Activated T-helper 2 cell treated with anti-CD3 and anti-CD28 coated beads, Interferon-gamma antibody, Interleukin-2, Interleukin-4, amounts not matched to agents 10 μg/mL and 5 μg/mL and 100 μg/mL, durations not matched to agents 14 hours and 24 hours and 36 hours (primary cell): ENCODE measurements at places on chromosomes 4 and X. TPM values are rescaled to one million over a fixed set of nuclear protein-coding genes. Genes with fewer than 3 reads are reported as not detected.

CT45A5 gene
- not detected in 2 replicates for total RNA-seq

SPARCL1 gene
- not detected in 2 replicates for total RNA-seq

UGT2A1 gene
- total RNA-seq: not detected in 2 replicates

SERTM2 gene
- not detected in 2 replicates for total RNA-seq

CXorf65 gene
- 22.7 and 26.3 TPM in 2 replicates for total RNA-seq

FAM53A gene
- total RNA-seq: 2.7 and 3.3 TPM in 2 replicates

PPEF2 gene
- total RNA-seq: 0.11 TPM in 1 of 2 replicates, not detected in the other

RPS3A gene
- 1,827 and 1,844 TPM in 2 replicates for total RNA-seq

ADGRG4 gene
- total RNA-seq: not detected in 2 replicates

ABRAXAS1 gene
- total RNA-seq: 15.7 and 16.0 TPM in 2 replicates

DOK7 gene
- total RNA-seq: not detected in 2 replicates

COL4A5 gene
- total RNA-seq: not detected in 2 replicates

UCP1 gene
- not detected in 2 replicates for total RNA-seq

CD38 gene
- 75.3 and 87.1 TPM in 2 replicates for total RNA-seq

ATP1B4 gene
- not detected in 2 replicates for total RNA-seq

DNA sequence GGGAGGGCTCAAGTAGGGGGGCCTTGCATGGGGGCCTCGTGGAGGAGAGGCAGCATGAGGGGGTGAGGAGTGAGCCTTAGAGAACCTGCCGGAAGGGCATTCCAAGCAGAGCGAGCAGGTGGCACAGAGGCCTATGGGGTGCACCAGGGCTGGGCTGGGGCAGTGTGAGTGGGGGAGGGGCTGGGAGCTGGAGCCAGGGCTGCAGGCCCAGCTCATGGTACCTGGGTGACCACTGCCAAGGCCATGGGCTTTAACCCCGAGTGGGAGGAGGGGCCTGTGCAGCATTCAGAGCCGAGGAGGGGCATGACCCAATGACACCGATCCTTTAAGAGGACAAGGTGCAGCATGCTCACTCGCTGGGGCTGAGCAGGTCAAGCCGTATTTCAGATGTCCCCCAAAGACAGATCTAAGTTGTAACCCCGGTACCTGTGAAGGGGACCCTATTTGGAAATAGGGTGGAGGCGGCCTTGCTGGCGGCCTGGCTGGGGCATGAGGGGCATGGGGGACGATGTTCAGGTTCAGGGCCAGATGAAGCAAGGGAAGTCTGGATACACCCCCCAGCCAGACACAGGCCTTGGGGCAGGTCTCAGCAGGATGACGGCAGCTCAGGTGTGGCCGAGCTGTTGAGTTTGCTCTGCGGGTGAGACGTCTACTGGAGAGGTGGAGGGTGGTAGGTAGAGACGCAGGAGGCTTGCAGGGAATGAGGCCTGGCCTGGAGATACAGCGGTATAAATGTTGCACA lies 137.0 kb downstream of the CPZ start:
- DNase-seq: no peak

DNA sequence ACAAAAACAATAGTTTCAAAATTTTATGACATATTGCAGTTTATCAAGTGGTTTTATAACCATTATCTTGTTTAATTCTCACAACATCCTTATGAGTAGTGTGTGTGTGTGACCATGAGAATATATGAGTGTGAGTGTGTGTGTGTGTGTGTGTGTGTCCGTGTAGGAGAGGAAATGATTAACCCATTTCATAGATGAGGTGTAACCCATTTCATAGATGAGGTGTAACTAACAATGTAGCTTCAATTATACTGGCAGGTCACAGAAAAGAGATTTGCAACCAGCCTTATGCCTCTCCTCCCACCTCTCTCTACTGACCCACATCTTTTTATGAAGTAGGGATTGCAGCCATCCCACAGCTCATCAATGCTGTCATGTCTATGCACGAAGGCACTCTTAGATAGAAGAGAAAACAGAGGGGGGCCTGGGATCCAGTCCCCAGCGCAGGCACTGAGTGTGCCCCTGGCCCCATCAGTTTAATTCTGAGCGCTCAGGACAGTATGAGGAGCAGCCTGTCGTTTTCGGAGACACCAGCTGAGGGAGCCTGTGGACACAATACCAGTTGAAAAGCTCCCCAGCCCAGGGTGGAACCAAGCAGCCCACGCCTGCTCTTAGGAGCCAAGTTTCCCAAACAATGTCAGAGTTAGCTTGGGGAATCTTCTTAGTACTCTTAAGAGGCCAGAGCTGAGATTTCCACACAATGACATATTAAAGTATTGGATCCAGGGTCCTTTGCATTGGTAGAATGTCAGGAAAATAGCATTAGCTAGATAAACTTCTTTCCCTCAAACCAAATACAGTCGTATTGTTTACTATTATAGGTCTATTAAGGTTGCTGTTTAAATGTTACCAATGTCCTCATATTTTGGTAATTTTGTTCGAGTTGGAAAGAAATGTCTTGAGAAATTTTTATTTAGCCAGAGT lies 88.6 kb downstream of the PALLD start:
- no peak for DNase-seq

GRCh38 chrX:129553619-129554288 lies 13.7 kb downstream of the OCRL start:
- DNase-seq: no peak

GRCh38 chrX:81257817-81258216 lies 55.9 kb downstream of the SH3BGRL start:
- DNase-seq: no peak

GRCh38 chrX:9501362-9501761 lies 36.5 kb downstream of the TBL1X start:
- DNase-seq: no peak

DNA sequence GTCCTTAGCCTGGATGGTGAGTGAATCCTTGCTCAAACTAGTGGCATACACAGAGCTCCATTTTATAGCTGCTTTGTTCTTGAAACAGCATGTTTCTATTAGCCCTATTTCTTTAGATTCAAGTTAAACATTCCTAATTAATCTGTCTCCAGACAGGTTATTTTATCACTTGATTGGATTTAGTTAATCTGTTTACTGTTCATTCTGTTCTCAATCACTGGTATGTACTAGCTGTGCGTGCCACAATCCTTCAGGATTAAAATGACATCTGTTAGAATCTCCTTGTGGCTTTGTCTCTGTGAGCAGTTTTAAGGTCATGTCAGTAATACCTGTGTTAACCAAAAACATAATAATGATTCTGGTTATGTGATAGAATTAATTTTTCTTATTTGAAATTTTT lies 36.5 kb downstream of the PTPN13 start:
- no peak for DNase-seq

- DNase-seq: no peak
These were observed 218.9 kb downstream of the PABPC4L start for GRCh38 chr4:133982533-133983224.

GRCh38 chr4:83436680-83437079 lies 18.9 kb downstream of the HELQ start:
- no peak for DNase-seq

DNA sequence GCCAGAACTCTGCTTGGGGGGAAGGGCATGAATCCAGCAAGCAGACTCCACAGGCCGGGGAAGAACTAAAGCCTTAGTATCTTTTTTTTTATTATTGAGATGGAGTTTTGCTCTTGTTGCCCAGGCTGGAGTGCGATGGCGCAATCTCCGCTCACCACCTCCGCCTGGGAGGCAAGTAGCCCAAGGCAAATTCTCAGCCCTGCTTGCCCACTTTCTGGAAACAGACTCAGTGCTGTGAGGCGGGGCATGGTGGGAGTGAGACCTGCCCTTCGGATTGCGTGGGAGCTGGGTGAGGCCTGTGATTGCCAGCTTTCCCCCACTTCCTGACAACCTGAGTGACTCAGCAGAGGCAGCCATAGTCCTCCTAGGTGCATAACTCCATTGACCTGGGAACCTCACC lies 348.8 kb downstream of the GASK1B start:
- no peak for DNase-seq

- DNase-seq: peak; percentile 20
These were observed 760 bp downstream of the TMEM165 start for GRCh38 chr4:55396308-55397125.

DNA sequence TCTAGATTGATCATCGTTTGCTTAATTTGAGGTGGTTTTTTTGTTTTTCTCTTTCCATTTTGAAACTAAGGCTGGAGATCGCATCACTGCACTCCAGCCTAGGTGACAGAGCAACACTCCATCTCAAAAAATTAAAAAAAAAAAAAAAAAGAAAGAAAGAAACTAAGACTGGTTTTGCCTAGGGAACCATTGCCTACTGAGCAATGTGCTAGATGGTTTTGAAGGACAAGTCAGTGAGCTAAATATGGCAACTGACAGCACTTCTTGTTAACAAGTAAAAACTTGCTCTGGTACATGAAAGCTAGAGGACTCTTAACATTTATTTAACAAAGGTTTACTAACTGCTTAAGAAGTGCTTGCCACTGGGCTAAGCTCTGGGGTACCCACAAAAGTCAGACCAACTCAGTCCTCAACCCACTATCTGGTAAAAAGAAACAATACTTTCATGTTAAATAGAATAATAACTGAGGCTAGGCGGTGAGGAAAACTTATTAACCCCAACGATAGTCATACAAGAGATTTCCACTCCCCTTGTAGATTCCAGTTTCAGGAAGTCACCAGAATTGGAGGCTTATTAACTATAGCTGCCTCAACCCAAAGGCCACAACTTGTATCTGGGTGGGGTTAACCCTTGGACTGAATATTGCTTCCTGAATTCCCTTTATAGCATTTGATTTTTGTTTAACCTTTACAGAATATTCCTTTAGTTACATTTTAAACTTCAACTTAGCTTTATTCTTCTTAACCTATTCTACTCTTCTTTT lies 111.6 kb downstream of the FRYL start:
- DNase-seq: no peak

DNA sequence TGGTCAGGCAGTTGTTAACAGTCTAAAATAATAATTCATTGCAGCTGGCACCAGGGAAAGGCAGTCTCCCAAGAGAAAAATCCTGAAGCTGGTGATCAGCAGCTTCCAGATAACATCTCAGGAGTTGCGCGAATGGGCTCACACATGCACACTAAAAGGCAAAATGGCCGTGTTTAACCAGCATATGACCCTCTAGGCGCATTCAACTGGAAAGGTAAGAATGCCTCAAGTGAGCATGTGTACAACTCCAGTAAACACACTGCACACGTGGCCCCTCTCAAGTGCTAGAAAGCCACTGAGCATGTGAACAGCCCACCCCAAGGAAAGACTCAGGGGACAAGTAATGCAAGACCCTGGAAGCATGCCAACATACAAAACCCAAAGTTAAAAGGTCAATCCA lies 33.1 kb downstream of the STPG2 start:
- no peak for DNase-seq

DNA sequence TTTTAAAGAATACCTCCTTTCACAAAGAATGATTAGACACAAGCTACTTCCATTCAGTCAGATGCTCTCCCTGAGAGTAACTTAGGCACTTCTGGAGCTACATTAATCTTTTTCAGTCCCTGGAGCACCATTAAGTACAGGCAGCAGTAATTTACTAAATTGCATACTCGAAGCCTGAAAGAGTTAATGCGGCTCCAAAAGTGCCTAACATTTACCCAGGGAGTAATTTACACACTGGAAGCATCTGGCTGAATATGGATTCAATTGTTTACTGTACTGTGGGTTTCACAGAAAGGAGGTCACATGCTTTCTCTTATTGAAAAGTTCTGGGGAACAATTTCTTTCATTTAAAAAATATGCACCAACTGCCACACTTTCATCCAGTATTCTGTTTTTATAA lies 260.8 kb upstream of the TENM3 start:
- no peak for DNase-seq

- no peak for DNase-seq
These were observed 6.8 kb upstream of the ANOS1 start for GRCh38 chrX:8738588-8739189.

GRCh38 chrX:141467442-141467841 lies 117.1 kb downstream of the SPANXA1 start:
- DNase-seq: no peak

DNA sequence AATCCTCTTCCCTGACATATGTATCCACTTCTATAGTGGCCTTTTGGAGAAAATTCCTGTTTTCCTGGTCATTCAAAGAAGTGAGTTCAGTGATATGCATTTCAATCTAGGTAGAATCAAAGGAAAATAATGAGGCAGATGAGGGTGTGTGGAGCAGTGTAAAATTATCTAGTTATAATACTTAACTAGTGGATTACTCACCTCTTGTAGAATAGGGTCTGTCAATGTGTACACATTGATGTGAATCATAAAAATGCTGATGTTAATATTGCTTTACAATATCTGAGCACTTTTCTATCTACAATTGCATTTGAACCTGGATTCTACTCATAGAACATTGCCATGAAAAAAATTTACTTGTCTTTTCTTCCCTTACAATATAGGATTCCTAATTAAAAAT lies 293.5 kb downstream of the GBA3 start:
- DNase-seq: no peak

- no peak for DNase-seq
These were observed 1.7 kb upstream of the NDP start for GRCh38 chrX:43974741-43975465.

GRCh38 chr4:17665346-17665745 lies 50.9 kb downstream of the MED28 start:
- DNase-seq: no peak

- DNase-seq: no peak
These were observed 28.5 kb downstream of the TRIM61 start for GRCh38 chr4:164948975-164949374.

GRCh38 chr4:87101543-87102199 lies 118.7 kb downstream of the KLHL8 start:
- no peak for DNase-seq

DNA sequence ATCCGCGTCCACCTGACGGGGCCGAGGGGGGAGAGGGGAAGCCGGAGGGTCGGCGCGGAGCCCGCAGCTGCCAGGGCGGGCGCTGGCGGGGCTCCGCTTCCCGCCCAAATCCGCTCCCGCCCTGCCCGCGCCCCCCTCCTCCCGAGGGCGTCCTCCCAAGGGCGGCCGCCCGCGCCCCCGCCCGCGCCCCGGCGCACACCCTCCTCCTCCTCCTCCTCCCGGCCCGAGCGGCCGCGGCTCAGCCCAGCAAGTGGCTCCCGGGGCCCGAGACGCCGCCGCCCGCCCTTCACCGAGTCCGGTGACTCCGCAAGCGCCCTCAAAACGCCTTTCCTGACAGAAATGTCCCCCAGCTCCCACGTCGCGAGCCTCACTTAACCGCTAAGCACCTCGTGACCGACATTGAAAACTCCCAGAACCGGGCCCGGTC lies 487 bp downstream of the HMGB2 start:
- DNase-seq: no peak
